Vagina (tissue), 2 donors: ENCODE measurements at places on chromosomes 16 and 17.

DNA sequence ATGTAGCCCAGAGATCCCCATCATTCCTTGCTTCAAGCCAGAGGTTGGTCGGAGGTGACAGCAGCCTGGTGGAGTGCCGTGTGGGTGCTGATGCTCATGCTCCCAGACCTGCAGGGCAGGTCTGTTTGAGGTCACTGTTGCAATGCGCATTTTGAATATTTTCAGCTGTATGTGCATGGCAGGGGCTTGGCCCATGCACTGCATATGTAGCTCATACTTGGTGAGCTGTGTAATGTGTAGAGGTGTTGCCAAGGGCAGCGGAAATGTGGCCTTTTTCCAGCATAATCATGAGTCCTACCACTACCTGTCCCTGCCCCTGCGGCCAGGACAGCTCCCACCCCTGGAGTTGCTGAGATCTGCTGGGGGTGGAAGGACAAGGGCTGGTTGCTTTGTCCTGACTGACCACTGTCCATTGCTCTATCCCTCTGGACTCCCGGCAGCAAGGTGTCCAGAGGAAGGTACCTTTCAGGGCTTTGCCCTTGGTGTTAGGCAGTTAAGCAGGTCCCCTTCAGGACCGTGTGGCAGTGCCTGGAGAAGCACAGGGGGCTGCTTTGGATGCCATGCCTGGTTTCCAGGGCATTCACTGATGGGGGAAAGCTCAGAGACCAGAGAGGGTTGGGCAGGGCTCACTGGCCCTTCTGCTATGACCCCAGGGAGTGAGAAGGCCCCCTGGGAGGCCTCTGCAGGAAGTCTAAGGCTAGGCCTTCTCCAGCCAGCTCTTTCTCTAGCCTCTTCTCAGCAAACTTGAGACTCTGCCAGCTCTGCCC, 215.2 kb downstream of the NTN1 start:
- no peak for DNase-seq
- peak overlapping the region; percentile 10 for H3K27ac ChIP-seq
- H3K27me3 ChIP-seq: no peaks in the 10 kb centered on the region

GRCh38 chr16:69820926-69821541, 58.9 kb downstream of the WWP2 start:
- no peak overlapping the region for H3K4me3 ChIP-seq
- no peaks in the 10 kb centered on the region for H3K36me3 ChIP-seq
- no peak for DNase-seq

- H3K27me3 ChIP-seq: no peaks in the 10 kb centered on the region
- H3K27ac ChIP-seq: no peak overlapping the region
- no peak for DNase-seq
Measured at GRCh38 chr17:3857261-3858105, 11.4 kb upstream of the NCBP3 start.

GRCh38 chr16:2954656-2955381, 9.3 kb upstream of the KREMEN2 start:
- DNase-seq: no peak
- no peaks in the 10 kb centered on the region for H3K27me3 ChIP-seq
- no peak overlapping the region for H3K4me3 ChIP-seq
- H3K36me3 ChIP-seq: no peaks in the 10 kb centered on the region
- no peaks in the 10 kb centered on the region for H3K4me1 ChIP-seq

DNA sequence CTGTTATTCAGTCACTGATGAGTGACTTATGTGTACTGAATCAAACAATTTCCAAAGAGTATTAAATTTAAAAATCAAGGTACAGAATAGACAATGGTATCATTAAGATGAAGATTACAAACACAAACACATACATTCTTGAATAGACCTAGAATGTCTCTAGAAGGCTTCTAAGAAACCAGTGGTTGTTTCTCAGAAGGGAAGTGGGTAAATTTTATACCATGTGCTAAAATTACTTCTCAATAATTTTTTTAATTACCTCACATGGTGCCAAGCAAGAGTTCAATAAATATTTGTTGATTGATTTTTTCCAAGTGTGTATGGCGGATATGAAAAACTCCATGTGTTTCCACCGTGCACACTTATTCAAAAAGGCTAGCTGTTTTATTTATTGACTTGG, 6.4 kb downstream of the DYNLRB2 start:
- DNase-seq: no peak
- no peaks in the 10 kb centered on the region for H3K36me3 ChIP-seq
- H3K27ac ChIP-seq: no peak overlapping the region
- H3K4me3 ChIP-seq: no peak overlapping the region
- H3K4me1 ChIP-seq: no peaks in the 10 kb centered on the region

DNA sequence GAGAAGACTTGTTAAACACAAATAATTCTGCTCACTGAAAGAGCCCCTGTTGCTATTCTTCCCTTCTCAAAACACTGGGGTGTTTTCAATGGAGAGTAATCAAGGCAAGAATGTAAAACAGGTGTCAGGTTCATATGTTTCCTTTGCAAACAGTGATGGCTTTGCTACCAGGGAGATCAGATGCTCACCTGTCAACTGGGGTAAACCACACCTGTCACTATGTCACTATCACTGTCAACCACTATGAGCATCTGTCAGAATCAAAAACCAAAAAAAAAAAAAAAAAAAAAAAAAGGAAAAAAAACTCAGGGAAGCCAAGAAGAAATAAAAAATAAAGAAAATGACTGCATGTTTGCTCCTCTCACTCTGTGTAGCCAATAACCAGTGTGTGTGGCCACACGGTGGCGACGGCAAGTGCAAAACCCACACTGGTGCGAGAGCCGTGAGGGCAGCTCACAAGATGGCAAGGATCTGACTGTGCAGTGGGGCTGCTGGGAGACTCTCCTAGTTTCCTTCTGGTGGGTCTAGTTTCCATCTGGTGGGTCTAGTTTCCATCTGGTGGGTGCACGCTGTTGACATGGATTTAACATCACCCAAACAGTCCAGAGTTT, 22.7 kb downstream of the USP22 start:
- DNase-seq: no peak
- peaks cover 41% of the 10 kb centered on the region for H3K4me1 ChIP-seq
- peaks cover 81% of the 10 kb centered on the region for H3K36me3 ChIP-seq
- H3K27me3 ChIP-seq: no peaks in the 10 kb centered on the region
- no peak overlapping the region for H3K27ac ChIP-seq
- no peak overlapping the region for H3K4me3 ChIP-seq

- no peak overlapping the region for H3K27ac ChIP-seq
- no peak overlapping the region for H3K4me3 ChIP-seq
- no peaks in the 10 kb centered on the region for H3K27me3 ChIP-seq
Measured at GRCh38 chr16:82979406-82980111, 352.8 kb downstream of the CDH13 start.
